Keratinocyte (primary cell): ENCODE measurements at places on chromosomes 6 and 20. TPM values are rescaled to one million over a fixed set of nuclear protein-coding genes. Genes with fewer than 3 reads are reported as not detected.

GRCh38 chr6:56683882-56684281 lies 41.2 kb upstream of the DST start:
- no peak overlapping the region for H3K4me3 ChIP-seq
- DNase-seq, result no peak
- H3K27me3 ChIP-seq, result no peaks in the 10 kb centered on the region

GRCh38 chr20:17843246-17844132 lies 125.1 kb downstream of the SNX5 start:
- peaks cover 8% of the 10 kb centered on the region for H3K4me1 ChIP-seq
- no peak overlapping the region for H3K4me3 ChIP-seq
- no peak for DNase-seq
- no peaks in the 10 kb centered on the region for H3K36me3 ChIP-seq
- no peaks in the 10 kb centered on the region for H3K27me3 ChIP-seq
- H3K27ac ChIP-seq, result no peak overlapping the region

- H3K36me3 ChIP-seq, result no peaks in the 10 kb centered on the region
- no peak overlapping the region for H3K4me3 ChIP-seq
- H3K27ac ChIP-seq, result peak overlapping the region; percentile 69
- H3K4me1 ChIP-seq, result peaks cover 11% of the 10 kb centered on the region
Measured at GRCh38 chr6:56938649-56939191, 16.2 kb upstream of the BEND6 start.

DNA sequence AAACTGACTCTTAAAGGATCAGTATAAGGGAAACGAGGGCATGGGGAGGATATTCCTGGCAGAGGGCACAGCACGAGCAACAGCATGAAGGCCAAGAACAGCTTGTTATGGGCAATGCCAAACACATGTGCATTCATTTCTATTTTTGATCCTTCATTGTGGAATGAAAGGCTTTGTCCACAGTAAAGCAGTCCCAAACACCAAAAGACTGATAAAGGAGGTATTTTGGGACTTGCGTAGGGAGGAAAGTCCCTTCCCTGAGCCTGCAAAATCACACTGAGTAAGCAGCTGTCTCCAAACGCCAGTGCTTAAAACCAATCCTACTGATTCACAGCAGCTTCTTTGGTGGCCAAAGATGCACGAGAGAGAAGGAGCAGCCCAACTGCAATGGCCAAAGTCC lies 138.2 kb downstream of the UNC5CL start:
- H3K27ac ChIP-seq, result no peak overlapping the region
- no peak overlapping the region for H3K4me3 ChIP-seq
- H3K4me1 ChIP-seq, result peaks cover 3% of the 10 kb centered on the region
- H3K36me3 ChIP-seq, result no peaks in the 10 kb centered on the region

- H3K4me1 ChIP-seq, result no peaks in the 10 kb centered on the region
- H3K27ac ChIP-seq, result peak overlapping the region; percentile 32
- peak overlapping the region; percentile 79 for H3K4me3 ChIP-seq
- no peaks in the 10 kb centered on the region for H3K27me3 ChIP-seq
- H3K36me3 ChIP-seq, result no peaks in the 10 kb centered on the region
Measured at GRCh38 chr6:27547157-27548075, 74.5 kb upstream of the ZNF184 start.

DNA sequence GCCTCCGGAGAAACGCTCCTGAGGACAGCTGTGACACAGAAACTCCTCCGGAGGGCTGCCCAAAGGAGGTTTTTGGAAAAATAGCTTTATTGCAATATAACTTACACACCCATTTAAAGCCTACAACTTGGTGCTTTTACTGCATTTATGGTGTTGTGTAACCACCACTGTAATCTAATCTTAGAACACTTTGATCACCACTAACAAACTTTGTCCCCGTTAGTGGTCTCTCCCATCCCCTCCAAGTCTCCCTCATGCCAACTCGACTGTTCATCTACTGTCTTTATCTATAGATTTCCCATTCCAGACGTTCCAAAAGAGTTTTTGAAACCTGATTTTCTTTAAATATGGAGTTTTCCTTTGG lies 62.8 kb downstream of the SYNJ2 start:
- no peak overlapping the region for H3K4me3 ChIP-seq
- H3K4me1 ChIP-seq, result peaks cover 35% of the 10 kb centered on the region
- no peak for DNase-seq

DNA sequence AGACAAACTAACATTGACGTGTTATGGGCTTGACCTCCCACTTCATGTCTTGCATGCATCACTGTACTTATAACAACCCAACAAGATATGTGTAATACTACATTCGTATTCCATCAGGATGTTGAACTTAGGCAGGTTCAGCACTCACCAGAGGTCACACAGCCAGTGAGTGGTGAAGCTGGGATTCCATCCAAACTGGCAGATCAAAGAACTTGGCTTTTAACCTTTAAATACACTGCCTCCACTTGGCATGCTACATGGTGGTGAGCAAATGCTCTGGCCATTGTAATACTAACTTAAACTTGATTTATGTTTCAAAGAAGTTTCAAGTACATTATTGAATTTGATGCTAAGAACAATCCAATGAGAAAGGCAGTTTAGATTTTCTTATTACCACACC lies 10.7 kb upstream of the HDDC2 start:
- DNase-seq, result no peak
- no peaks in the 10 kb centered on the region for H3K36me3 ChIP-seq
- H3K27me3 ChIP-seq, result no peaks in the 10 kb centered on the region
- H3K4me3 ChIP-seq, result no peak overlapping the region

DNA sequence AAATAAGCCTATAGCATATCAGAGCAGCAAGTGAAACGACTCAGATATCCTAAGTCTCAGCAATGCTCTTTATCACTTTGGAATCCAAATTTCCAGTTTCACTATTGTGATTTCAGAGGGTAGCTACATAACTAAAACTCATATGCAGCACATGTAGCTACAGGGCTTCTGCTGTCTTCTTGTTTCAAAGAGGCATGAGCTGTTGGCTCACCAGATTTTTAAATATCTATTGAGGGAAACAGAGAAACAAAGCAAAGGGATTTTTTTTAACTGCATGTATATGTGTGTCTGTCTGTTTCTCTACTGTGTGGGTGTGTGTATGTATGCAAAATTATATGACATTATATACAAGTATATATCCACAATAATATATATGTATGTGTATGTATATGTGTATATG lies 258.4 kb downstream of the HDGFL1 start:
- H3K4me3 ChIP-seq, result no peak overlapping the region
- H3K4me1 ChIP-seq, result peaks cover 17% of the 10 kb centered on the region
- DNase-seq, result no peak
- H3K27ac ChIP-seq, result peak overlapping the region; percentile 81
- no peaks in the 10 kb centered on the region for H3K27me3 ChIP-seq
- no peaks in the 10 kb centered on the region for H3K36me3 ChIP-seq

GRCh38 chr6:36955671-36956445 lies 1.3 kb downstream of the PI16 start:
- H3K27ac ChIP-seq, result no peak overlapping the region
- no peaks in the 10 kb centered on the region for H3K27me3 ChIP-seq
- H3K4me3 ChIP-seq, result no peak overlapping the region
- H3K4me1 ChIP-seq, result peaks cover 20% of the 10 kb centered on the region

GRCh38 chr20:61099806-61100205 lies 152.3 kb upstream of the CDH4 start:
- H3K4me3 ChIP-seq, result no peak overlapping the region
- peaks cover 30% of the 10 kb centered on the region for H3K27me3 ChIP-seq
- H3K36me3 ChIP-seq, result no peaks in the 10 kb centered on the region
- no peak for DNase-seq
- H3K27ac ChIP-seq, result no peak overlapping the region

GRCh38 chr20:50371878-50372769 lies 138.1 kb upstream of the PTPN1 start:
- H3K36me3 ChIP-seq, result no peaks in the 10 kb centered on the region
- H3K27me3 ChIP-seq, result no peaks in the 10 kb centered on the region
- no peak overlapping the region for H3K4me3 ChIP-seq
- DNase-seq, result no peak

DNA sequence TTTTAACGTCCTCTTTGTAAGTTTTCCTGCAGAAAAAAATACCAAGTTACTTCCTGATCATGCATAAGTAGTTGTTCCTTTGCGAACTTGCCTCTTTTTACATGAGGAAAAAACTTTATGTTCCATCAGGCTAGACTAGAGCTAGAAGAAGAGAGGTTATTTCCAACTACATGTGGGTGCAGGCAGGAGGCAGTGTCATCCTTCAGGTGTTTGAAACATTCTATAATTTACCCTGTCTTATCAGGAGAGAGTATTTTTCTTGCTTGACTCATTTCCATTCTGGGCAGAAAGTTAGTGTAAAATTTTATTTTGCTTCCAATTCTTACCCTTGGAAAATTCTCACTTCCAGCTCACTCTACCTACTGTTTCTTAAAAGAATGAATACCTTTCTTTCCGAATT lies 28.5 kb upstream of the EPHA7 start:
- no peaks in the 10 kb centered on the region for H3K4me1 ChIP-seq
- H3K4me3 ChIP-seq, result no peak overlapping the region
- H3K27me3 ChIP-seq, result no peaks in the 10 kb centered on the region
- no peaks in the 10 kb centered on the region for H3K36me3 ChIP-seq

- H3K36me3 ChIP-seq, result no peaks in the 10 kb centered on the region
- no peak overlapping the region for H3K27ac ChIP-seq
- H3K4me3 ChIP-seq, result no peak overlapping the region
- DNase-seq, result no peak
Measured at GRCh38 chr20:17896193-17896723, 72.3 kb downstream of the SNX5 start.

DNA sequence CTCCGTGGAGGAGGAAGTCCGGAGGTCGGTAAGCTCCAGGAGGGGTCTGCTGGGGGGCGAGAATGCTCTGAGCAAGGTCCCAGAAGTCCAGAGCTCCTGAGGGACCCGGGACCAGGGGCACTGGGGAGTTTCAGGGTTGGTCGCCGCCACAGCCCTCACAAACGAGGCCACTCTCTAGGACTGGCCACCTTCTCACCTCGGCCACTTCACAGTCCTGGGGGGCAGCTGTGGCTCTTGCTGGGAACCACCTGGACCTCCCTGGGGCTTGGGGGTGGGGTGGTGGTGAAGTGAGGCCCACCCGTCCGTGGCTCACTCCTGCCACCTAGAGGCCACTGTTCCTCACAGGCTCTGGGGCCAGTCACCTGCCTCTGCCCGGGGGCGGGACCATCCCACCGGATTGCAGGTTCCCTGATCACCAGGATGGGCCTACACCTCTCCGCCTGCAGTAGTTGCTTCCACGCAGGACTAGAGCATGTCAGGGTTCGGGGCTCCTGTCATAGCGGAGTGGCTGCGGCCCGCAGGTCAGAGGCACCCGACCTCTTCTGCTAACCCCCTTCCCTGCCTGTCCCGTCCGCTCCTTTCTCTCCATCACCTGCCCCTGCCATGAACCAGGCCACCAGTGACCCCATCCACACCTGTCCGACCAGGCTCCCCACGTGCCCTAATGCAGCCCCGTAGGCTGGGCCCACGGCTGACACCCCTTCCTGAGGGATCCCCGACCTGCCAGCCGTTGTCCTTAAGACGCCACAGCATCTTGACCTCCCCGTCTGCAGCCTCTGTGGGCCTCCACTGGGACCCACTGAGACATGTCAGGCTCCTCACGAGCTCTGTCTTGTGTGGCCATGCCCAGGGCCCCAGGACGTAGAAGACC lies 5.1 kb upstream of the TCEA2 start:
- H3K4me1 ChIP-seq, result peaks cover 32% of the 10 kb centered on the region
- no peak overlapping the region for H3K4me3 ChIP-seq
- no peak for DNase-seq
- H3K36me3 ChIP-seq, result no peaks in the 10 kb centered on the region
- H3K27ac ChIP-seq, result no peak overlapping the region
- H3K27me3 ChIP-seq, result no peaks in the 10 kb centered on the region

DNA sequence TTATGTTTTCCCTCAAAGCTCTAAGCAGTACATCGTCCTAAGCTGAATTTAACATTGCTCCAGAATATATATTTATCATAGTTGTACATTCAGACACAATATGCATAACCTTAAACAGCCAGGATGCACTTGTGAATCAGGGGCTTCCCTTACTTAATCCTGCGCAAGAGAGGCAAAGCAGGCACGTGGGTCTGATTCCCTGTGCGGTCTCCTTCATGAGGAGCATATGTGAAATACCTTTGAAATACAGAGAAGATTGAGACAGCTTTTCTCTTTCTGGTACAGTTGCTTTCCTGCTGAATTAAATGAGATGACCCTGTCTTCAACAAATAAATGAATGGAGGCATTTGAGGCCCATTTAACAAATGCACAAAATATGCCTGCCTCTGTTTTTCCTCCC lies 1.5 kb downstream of the HTR1E start:
- no peak overlapping the region for H3K27ac ChIP-seq
- no peaks in the 10 kb centered on the region for H3K4me1 ChIP-seq
- DNase-seq, result no peak
- no peaks in the 10 kb centered on the region for H3K36me3 ChIP-seq

GRCh38 chr6:1043458-1043836 lies 268.5 kb upstream of the FOXQ1 start:
- no peak for DNase-seq
- peaks cover 5% of the 10 kb centered on the region for H3K27me3 ChIP-seq
- no peak overlapping the region for H3K4me3 ChIP-seq
- H3K27ac ChIP-seq, result no peak overlapping the region

GRCh38 chr6:41071923-41072835 lies at the start of gene OARD1:
Gene OARD1 (minus strand): TSS chr6:41072356. CDS start chr6:41071634, 722 bp downstream.
- peak; percentile 97 for DNase-seq
- peaks cover 6% of the 10 kb centered on the region for H3K4me1 ChIP-seq
- H3K27me3 ChIP-seq, result no peaks in the 10 kb centered on the region
- H3K27ac ChIP-seq, result peak within 1 kb of the TSS; percentile 96

DNA sequence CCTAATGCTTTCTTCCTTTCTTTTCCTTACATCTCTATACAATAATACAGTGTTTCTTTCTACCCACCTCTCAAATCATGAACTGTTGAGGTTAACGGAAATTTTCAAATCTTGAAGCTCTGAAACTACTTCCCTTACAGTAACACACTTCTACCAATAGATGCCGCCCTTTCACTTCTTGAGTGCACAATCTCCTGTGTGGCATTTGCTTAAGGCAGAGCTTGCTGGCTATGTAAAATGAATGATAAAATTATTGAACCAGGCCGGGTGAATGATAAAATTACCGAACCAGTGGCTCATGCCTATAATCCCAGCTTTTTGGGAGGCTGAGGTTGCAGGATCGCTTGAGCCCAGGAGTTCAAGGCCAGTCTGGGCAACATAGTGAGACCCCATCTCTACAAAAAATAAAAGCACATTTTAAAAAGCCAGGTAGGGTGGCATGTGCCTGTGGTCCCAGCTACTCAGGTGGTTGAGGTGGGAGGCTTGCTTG lies 56.8 kb downstream of the KCNS1 start:
- peaks cover 37% of the 10 kb centered on the region for H3K4me1 ChIP-seq
- H3K27me3 ChIP-seq, result no peaks in the 10 kb centered on the region
- no peaks in the 10 kb centered on the region for H3K36me3 ChIP-seq
- H3K27ac ChIP-seq, result peak overlapping the region; percentile 80
- peak; percentile 59 for DNase-seq

DNA sequence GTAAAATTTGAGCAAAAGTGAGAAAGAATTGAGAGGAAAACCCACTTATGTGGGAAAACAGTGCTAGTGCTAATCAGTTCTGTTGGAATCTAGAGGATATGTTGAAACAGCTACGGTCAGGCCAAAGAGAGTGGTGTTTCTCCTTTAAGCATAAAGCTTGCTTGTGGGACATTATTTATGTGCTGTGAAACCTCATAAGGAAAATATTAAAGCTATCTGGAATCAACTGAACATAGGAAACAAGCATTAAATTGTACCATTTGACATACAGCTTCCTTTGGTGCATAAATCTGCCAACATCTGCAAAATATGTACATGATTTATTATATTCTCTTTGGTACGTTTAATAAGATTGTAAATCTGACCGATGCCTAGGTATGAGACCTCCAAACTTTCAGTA lies 182.5 kb upstream of the PDE10A start:
- H3K36me3 ChIP-seq, result no peaks in the 10 kb centered on the region
- no peak overlapping the region for H3K27ac ChIP-seq
- no peaks in the 10 kb centered on the region for H3K4me1 ChIP-seq
- H3K27me3 ChIP-seq, result peaks cover 14% of the 10 kb centered on the region

BFSP1 gene
- 1.8 to 2.2 TPM (median 2.2 TPM) in 3 replicates for polyA plus RNA-seq

MRPS10 gene
- 44.9 to 80.1 TPM (median 59.5 TPM) in 3 replicates for polyA plus RNA-seq

BLTP3A gene
- 4.4 to 4.9 TPM (median 4.5 TPM) in 3 replicates for polyA plus RNA-seq

FAM217A gene
- polyA plus RNA-seq, result not detected in 3 replicates

SLC32A1 gene
- not detected in 3 replicates for polyA plus RNA-seq

HLA-DPA1 gene
- polyA plus RNA-seq, result 0.09 to 0.61 TPM in 2 of 3 replicates, not detected in the other

CTCFL gene
- not detected in 3 replicates for polyA plus RNA-seq

APCDD1L gene
- polyA plus RNA-seq, result 0.62 to 3.7 TPM (median 0.67 TPM) in 3 replicates
